ENCODE measurements at places on chromosomes 5 and 9.

DNA sequence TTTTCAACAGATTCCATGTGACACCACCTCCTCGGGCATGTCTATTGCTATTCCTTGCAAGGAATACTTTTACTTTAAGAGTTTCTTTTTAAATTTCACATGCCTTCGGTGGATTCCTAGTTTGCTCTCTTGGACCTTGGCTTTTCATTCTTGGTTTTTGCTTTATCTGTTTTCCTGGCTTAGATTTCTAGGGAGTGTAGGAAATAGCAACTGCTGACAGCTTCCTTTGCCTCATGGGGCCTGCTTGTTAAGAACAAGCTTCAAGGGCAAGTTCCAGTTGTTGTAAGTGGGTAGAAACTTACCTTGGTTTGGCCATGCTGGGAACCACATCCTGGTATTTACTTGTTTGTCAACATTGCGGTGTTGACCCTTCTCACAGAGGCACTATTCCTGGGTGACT lies 348.5 kb downstream of the DMAC1 start:
- no peak for DNase-seq

DNA sequence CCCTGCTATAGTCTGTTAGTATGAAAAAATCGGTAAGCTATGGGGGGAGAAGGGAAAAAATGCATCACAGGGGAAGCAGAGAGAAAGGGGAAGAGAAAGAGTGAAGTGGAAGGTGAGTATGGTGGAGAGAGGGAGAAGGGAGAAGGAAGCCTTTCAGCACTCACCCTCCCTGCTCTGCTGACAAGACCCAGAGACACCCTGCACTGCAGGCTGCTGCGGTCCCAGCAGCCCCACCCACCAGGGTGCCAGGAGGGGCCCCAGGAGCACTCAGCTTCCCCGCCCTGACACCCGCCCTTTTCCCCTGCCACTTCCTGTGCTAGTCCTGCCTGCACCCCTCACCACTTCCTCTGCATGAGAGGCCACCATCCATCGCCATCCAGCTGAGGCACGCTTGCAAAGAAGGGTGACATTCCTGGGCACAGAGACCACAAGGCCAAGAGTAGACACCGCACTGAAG lies 12.7 kb downstream of the STK10 start:
- DNase-seq: peak; percentile 54

DNA sequence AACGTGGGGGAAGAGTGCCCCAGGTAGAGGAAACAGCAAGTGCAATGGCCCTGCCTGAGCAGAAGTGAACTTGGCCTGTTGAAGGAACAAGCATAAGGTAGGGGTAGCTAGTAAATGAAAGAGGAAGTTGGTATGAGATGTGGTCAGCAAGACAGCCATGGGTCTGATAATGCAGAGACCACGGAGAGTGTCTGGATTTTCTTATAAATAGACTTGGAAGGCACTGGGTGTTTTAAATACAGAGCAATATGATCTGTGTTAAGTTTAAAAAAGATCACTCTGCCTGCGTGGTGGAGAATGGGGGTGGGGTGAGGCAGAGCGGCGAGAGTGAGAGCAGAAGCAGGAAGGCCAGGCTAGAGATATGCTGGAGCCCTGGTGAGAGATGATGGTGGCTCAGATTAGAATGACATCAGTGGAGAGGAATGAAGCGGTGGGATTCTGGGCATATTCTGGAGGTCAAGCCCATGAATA lies 4.2 kb downstream of the ADAM19 start:
- no peak for DNase-seq

GRCh38 chr5:1219768-1220100 lies 5.4 kb upstream of the SLC6A18 start:
- no peak for DNase-seq

GRCh38 chr5:169789417-169789940 lies 152.4 kb downstream of the DOCK2 start:
- no peak for DNase-seq

- no peak for DNase-seq
These were observed 66.5 kb upstream of the TGFBR1 start for GRCh38 chr9:99038484-99038820.

DNA sequence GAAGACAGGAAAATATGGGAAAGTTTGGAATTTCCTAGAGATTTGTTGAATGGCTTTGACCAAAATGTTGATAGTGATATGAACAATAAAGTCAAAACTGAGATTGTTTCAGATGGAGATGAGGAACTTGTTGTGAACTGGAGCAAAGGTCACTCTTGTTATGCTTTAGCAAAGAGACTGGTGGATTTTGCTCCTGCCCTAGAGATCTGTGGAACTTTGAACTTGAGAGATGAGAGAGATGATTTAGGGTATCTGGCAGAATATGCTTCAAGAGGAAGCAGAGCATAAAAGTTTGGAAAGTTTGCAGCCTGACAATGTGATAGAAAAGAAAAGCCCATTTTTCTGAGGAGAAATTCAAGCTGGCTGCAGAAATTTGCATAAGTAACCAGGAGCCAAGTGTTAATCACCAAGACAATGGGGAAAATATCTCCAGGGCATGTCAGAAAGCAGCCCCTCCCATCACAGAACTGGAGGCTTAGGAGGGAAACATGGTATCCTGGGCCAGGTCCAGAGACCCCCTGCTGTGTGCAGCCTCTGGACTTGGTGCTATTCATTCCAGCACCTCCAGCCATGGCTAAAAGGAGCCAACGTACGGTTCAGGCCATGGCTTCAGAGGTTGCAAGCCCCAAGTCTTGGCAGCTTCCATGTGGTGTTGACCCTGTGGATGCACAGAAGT lies 114.3 kb upstream of the STARD4 start:
- DNase-seq: no peak

DNA sequence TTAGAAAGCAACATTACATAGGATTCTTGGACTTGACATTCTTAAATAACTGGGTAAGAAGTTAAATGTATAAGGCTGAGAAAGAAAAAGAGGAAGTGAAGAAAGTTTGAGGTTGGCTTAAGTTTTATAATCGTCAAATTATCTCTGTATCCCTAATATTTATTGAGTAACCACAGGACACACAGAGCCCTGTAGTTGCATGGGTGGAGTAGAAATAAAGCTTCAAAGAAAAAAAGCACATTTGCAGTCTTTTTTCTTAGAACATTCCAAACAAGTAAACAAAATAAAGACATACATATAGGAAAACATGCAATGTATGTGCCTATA lies 137.0 kb downstream of the CCDC192 start:
- no peak for DNase-seq

GRCh38 chr5:56233230-56233629 lies at the start of gene ANKRD55:
TSS of gene ANKRD55 (minus strand) at chr5:56233330. CDS start at chr5:56232913, 417 bp downstream.
- no peak for DNase-seq

DNA sequence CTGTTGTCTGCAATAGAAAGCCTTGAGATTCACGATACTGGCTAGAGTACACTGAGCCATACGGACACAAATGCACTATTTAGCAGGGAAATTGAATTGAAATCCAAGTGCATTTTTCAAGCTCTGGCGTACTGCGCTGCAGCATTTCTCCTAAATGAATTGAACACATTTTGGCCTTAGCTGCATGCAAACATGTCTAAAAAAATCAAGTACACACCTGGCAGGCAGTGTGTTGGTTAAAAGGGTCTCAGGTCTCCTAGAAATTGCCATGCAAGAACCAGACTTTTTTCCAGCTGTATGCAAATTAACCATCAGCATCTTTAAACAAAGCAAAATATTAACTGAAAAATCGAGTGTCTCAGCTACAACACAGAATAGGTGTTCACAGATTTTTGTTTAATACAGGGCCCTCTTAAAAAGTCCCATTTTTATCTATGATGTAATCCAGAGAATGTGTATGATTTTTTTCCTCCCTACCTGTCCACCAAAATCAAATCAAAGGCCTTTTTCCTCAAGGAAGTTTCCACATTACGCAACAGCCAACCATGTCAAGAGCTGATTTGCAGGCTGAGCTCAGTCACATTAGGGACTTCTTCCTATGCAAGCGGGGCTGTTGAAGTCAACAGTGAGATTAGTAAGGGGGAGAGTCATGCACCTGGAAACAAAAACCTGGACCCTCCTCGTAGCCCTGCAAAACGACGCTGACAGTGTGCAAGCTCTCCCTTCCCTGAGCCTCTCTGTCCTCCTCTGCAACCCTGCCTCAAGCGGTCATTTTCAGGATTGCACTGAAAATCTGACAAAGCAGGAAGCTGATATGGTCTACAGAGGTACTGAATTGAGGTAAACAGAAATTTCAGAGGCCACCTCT lies 14.1 kb upstream of the SFXN1 start:
- no peak for DNase-seq

GRCh38 chr5:111364992-111365391 lies 140.8 kb downstream of the CAMK4 start:
- no peak for DNase-seq

- no peak for DNase-seq
These were observed 85.7 kb downstream of the STK10 start for GRCh38 chr5:172102218-172102870.

- no peak for DNase-seq
These were observed 16.5 kb downstream of the SPARC start for GRCh38 chr5:151670083-151670686.

DNA sequence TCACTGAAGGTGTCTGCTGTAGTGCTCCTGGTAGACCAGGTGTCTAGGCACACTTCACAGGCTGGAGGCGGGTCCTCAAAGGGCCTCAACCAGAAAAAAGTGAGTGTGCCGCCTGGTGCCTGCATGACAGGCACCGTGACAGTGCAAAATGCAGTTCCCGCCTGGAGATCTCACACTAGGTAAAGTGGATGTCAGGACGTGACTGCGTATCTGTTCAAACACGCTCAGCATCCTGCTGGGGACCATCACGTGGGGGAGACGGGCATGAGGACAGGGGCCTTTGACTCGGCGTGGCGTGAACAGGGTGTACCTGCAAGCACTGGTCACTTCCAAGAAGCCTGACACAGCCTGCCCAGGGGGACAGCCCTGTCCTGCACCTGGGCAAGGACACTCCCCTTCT lies 32.3 kb upstream of the NTNG2 start:
- DNase-seq: no peak

DNA sequence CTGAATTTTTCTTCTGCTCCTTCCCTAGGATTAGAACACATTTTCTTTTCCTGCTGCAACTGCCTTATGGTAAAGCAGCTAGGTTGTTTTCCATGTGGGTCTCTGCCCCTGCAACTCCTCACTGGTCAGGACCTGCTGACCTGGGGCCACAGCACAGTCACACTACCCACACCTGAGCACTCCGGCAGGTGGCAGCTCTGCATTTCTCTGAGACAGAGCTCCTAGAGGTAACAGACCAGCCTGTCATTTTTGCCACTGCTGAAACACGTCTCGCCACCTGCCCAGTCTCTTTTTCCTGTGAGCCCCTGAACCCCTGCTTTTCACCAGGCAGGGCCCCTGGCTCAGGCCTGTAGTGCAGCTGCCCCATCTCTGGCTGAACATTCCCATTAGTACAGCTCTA lies 609.6 kb downstream of the HINT1 start:
- no peak for DNase-seq

DNA sequence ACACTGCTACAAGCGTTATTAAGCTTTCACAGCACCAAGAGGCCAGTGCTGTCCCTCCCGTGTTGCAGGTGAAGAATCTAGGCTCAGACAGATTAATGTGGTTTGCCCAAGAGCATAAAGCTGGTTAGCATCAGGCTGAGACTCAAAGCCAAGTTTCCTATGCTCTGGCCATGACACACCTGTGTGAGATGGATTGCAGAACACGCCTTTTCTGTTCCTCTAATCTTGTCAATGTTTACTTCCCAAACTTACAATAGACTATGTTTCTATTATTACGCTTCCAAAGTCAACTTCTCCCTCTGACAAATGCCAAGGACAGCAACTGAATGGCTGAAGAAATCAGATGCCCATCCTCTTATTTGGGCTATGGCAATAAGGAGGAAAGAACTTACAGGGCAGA lies 138.4 kb upstream of the SLIT3 start:
- DNase-seq: no peak

GRCh38 chr9:137021979-137022661 lies 5.9 kb downstream of the ABCA2 start:
- peak; percentile 85 for DNase-seq

DNA sequence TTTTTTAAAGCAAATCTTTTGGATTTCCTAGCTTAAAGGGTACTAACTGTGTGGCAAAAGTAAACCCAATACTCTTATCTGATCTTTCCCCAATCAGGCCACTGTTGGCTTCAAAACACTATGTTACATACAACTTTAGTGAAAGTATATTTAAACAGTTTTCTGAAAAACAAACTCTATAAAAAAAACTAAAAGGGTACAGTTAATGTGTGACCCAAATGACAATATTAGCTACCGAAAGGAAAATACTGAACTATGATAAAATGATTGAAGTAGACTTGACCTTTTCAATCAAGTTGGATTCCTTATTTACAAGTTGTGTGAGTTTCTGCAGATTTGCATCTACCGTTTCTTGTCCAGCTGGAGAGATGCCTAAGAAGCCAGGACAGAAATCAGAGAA lies 5.8 kb downstream of the MTX3 start:
- DNase-seq: no peak

DNA sequence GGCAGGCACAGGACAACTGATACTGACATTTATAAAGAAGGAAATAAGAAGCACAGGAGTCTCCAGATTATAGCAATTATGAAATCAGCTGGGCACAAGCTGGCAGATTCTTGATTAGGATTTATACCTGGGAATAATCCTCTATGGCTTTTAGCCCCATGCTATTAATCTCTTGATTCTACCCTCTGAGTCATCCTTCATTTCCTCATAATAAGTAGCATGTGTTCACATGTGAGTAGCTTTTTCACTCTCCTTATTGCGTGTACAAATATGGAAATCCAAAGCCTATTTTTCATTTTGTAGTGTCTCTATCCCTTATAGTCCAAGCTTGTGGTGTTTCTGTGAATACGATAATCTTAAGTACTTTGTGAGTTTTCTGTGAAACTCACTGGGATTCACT lies 185.0 kb upstream of the PRLR start:
- DNase-seq: no peak

DNA sequence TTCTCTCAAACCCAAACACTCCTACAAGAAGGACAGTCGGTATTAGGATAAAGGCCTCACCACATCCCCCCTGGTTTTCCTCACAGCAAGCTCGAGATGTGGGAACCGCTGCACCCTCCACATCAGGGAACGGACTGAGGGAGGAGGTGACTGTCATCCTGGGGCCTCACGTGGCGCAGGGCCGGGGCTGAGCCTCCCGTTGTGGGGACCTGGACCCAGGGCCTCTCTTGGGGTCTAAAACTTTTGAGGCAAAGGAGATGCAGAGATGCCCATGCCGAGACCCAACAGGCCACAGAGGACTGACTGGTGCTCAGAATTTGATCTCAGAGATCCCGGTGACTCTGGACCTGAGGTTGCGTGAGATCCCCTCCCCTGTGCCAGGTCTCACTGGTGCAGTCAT lies 72.7 kb downstream of the MRPL36 start:
- no peak for DNase-seq

Data from hematopoietic multipotent progenitor cell treated with erythropoietin and hydrocortisone succinate and interleukin-3 and kit ligand, for 17 days (in vitro differentiated cells).